ENCODE measurements at places on chromosomes 2 and 18.

GRCh38 chr2:172279813-172280212, 147.6 kb upstream of the ITGA6 start:
- DNase-seq = no peak

- no peak for DNase-seq
Observed at GRCh38 chr2:76839826-76840225, 682.4 kb downstream of the LRRTM4 start.

- DNase-seq = no peak
Observed at GRCh38 chr2:151189125-151189524, 72.5 kb downstream of the RBM43 start.

GRCh38 chr2:27765621-27766286, 5.8 kb upstream of the MRPL33 start:
- peak; percentile 53 for DNase-seq

GRCh38 chr2:162245781-162246180, 2.5 kb upstream of the FAP start:
- DNase-seq = no peak

DNA sequence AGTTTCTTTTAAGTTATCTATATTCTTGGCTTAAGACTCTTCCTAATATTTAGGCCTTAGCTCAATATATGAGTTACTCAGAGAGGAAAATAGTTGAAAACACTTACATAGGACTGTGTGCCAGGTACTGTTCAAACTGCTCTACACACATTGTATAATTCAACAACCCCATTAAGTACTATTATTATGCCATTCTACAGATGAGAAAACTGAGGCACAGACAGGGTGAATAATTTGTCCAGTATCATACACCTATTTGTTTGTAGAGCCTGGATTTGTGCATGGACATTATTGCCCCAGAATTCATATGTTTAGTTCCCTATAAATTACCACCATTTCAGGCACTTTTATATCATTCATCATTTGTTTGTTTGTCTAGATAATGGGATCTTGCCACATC, 17.7 kb upstream of the GAD1 start:
- no peak for DNase-seq

DNA sequence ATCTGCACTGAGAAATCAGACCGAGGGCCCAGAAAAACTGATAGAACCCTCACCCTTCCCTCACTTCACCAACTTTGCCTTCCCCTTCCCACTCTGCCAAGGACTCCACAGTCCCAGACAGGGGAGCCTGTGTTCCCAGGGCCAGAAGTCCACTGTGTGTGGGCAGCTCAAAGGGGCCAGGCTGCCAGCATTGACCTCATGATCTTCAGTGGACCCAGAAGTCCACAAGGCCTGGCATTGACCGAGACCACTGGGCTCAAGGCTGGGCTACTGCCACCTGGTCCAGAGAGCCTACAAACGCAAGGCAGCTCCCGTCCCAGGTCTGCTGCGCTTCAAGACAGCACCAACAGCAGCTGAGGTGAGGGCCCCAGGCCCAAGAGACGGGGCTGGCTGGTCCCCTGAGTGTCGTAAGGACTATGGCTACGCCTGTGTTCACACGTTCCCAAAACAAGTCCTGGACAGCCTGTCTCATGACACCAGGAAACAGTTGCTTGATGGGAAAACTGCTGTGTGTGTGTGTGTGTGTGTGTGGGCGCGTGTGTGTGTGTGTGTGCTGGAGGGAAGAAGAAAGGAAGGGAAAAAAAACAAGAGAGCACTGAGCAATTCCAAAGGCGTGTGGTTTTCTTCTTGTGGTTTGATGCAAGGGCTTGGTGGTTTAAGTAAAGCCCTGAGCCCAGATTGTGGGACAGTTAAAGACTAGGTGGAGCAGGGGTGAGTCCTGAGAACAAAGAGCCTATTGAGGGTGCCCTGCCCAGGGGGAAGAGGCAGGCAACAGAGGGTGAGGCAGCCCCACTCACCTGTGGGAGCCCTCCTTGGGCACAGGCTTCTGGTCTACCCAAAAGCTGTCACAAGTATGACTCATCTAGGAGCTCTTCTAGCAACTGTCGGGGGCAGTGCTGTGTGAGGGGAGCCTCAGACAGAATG, 46.6 kb upstream of the ZBTB7C start:
- no peak for DNase-seq

GRCh38 chr2:59561281-59561680, 992.2 kb downstream of the BCL11A start:
- no peak for DNase-seq

DNA sequence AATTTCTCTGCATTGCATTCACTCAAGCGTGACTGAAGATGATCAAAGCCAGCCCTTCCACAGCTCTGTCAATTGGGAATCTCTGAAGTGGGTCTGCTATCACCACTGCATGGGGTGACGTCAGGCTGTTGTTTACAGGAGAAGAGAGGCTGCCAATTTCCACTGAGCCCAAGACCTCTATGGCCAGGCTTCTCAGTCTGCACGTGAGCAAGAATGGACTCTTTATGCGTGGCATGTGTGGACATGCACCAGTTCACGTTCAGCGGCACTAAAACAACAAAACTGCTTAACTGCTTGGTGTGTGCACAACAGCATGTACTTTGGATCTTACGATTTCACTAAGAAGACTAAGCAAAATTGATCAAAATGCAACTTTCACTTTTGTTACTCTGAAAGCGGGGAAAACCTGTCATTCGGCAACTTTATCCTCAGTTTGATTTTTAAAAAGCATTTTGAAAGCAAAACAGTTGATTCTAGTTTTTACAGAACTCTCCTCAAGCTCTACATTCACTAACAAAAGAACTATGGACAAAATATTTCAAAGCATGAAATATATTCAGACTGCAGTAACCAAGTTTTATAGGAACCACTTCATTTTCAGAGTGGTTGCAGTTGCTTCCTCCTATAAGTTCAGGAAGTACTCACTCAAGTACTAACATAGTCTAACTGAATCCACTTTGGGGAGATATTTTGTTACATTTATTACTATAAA, 77.0 kb upstream of the SERTAD2 start:
- DNase-seq = peak; percentile 10

DNA sequence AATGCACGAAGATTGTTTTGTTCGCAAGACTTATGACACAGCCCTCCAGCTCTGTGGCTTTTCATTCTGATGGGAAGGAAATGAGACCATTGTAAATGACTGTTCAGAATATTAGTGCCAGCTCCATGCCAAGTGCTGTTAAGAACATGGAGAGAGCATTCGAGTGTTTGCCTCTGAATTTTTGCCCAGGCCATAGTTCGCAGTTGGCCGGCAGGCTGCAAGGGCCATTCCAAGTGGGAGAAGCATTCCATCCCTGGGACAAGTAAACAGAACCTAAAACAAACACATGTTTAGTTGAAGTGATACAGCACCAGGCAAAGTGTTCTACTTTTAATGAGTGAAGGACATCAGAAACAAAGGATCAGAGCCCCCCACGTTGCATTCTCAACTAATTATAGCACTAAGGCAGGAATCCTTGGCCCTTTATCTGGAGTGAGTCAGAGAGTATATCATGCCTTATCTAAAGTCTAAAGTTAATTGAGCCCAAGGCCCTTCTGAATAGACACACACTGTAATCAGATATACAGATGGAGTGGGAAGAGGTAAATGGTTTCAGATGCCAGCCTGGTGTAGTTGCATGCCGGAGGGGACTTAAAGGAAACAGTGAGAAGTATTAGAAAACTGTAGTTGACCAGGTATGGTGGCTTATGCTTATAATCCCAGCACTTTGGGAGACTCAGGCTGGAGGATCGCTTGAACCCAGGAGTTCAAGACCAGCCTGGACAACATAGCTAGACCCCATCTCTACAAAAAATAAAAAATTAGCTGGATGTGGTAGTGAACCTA, 53.3 kb downstream of the NEDD4L start:
- DNase-seq = no peak

- no peak for DNase-seq
Observed at GRCh38 chr2:156457523-156458517, 21.6 kb downstream of the GPD2 start.

DNA sequence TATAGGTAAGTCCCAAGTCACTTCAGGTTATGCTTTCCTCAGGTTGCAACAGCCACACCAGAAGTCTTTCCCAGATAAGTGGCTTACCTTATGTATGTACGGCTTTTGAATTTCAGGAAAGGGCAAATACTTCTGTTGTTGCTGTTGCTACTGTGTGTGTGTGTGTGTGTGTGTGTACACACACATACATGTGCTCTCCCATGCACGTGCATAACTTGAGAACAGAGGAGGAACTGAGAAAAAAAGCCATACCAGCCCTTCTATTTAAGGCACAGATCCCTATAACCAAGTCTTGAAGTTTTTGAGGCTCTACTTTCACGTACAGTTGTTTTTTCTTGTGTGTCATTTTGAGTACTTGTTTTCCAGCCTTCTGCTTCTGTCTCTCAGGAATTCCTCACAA, 62.4 kb downstream of the WDPCP start:
- no peak for DNase-seq

GRCh38 chr2:169232551-169233154, 129.7 kb downstream of the LRP2 start:
- DNase-seq = no peak

DNA sequence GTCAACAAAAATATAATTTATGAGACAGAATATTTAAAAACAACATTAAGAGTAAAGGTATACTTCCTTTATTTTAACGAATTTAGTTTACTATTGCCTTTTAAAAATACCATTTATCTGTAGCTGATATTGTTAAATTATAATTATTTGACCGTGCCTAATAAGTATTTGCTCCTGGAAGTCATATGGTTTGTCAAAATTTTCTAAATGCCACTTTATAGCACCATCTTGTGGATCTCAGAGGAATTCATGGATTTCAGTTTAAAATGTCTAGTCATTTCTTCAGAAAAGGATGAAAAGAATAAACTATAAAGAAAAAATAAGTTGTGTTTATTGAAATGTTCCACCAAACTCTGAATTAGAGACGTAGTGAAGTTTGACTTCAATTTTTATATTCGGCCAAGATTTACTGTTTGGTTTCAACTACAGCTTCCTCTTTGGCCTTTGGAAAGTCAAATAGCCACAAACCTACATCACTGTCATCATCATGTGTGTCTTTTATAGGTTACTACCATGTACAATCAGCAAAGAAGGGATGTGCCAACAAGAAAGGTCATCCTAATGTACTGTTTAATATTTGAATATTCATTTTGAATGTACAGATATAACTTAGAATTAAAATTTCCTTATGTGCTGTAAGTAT, 10.3 kb upstream of the FTCDNL1 start:
- no peak for DNase-seq

GRCh38 chr2:229888031-229888430, 33.8 kb downstream of the TRIP12 start:
- DNase-seq = no peak

GRCh38 chr2:50535256-50535655, 496.7 kb downstream of the NRXN1 start:
- no peak for DNase-seq

DNA sequence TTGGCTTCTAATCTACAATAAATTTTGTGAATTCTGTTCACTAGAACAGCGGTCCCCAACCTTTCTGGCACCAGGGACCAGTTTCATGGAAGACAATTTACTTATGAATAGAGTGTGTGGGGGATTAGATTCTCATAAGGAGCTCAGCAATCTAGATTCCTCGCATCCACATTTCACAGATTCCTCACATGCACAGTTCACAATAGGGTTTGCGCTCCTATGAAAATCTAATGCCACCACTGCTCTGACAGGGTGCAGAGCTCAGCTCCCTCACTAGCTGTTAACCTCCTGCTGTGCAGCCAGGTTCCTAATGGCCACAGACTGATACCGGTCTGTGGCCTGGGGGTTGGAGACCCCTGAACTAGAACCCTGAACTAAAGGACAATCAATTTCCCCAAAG, 1568.6 kb upstream of the NXPH2 start:
- DNase-seq = no peak

- no peak for DNase-seq
Observed at GRCh38 chr2:173231465-173231864, 123.2 kb upstream of the CDCA7 start.

- peak; percentile 27 for DNase-seq
Observed at GRCh38 chr2:195659982-195660890, 3.2 kb downstream of the SLC39A10 start.

- DNase-seq = no peak
Observed at GRCh38 chr2:120845277-120845676, 109.6 kb downstream of the GLI2 start.

DNA sequence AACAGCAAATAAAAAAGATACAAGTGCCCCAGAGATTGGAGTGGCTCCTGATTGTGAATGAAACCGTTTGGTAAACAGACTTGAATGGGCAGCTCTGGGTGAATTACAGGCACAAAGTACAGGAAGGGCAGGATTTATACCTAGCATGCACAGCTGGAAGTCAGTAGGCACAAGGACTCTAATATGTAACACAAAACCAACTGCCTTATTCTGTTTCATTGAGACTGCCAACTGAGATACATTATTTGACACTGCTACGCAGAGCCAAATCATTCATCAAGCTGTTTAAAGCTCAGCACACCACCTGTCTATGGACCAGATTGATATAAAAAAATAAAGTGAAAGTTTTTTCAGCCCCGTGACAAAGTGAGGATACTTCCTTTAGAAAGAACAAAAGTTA, 541.2 kb downstream of the NUP35 start:
- no peak for DNase-seq

GRCh38 chr2:192073878-192074277, 120.9 kb downstream of the TMEFF2 start:
- no peak for DNase-seq

- DNase-seq = no peak
Observed at GRCh38 chr2:160465406-160465805, 28.2 kb downstream of the RBMS1 start.

GRCh38 chr2:39913648-39914461, 134.8 kb upstream of the THUMPD2 start:
- DNase-seq = no peak

DNA sequence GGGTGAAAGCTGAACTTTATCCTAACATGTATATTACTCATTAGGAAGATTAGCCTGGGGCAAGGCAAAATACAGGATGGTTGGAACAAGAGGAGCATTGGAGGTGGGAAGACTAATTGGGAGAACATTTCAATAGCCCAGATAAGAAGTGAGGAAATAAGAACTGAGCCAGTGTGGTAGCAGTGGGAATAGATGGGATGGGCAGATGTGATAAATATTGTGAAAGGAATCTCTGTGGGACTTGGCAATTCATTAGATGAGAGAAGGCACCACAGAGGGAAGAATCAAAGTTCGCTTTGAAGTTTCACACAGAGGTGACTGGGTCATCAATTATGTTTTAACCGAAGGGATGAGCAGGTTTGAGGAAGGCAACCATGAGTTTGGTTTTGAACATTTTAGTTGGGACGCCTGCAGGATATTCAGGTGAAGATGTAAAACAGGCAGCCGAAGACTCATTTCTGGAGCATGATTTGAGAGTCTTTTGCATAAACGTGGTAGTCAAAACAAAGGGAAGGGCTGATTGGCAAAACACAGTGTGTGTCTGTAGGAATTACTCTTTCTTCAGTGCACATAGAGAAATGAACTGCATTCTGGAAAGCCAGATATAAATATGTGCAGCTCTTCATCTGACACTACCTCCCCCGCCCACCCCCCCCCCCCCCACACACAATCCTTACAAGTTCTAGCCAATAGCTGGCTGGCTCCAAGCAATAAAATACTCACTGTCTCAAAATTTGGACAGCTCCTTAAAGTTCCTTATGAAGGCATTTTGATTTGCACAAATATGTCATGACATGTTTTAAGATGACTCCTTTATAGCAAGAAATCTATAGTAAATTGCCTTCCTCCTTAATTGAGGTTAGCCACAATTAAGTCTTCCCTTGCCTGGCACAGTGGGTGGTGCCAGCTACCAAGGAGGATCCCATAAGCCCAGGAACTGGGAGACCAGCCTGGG, 1.9 kb upstream of the SLC1A4 start:
- DNase-seq = no peak
